Progenitor cell of endocrine pancreas (in vitro differentiated cells): ENCODE measurements at places on chromosomes 13 and 19.

DNA sequence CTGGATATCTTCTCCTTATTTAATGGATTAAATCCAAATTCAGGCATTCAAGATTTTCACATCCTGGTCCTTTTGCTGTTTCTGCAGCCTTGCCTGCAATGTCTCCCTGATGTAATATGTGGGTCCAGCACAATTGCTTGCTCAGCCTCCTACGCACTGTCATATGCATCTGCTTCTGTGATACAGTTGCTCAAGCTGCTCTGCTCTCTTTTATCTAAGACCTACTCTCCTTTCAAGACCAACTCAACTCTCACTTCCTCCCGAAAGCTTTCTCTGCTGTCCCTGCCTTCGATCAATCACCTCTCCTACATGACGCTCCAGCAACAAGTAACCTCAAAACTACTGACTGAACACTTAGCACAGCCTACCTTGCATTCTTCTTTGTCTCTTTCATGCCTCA, 138.2 kb downstream of the DCLK1 start:
- no peak for DNase-seq

GRCh38 chr13:75202981-75203380, 279.0 kb downstream of the TBC1D4 start:
- no peak for DNase-seq

DNA sequence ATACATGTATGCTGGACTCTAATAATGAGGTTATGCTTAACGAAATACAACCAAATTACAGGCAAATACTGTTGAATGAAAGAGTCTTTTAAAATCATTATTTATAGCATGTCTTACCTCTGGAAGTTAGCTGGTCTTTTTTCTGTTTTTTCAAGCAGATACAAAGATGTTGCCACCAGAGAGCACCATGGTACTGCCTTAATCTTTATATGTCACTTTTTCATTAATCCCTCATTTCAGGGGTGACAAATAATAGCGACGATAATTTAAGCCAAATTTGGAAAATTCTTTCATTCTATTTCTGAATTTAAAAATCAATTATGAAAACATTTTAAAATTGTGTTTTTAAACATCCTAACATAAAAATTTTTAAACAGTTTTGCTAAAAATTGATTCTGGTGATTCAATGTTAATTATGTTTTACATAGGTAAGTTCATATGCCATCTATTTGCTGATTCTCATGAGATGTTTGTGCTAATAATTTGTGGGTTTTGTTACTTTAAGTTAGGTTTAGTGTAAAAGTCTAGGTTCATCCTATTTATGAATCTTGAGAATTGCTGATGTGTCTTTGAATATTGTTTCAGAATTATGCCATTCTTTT, 379.3 kb upstream of the SGCG start:
- DNase-seq: no peak

DNA sequence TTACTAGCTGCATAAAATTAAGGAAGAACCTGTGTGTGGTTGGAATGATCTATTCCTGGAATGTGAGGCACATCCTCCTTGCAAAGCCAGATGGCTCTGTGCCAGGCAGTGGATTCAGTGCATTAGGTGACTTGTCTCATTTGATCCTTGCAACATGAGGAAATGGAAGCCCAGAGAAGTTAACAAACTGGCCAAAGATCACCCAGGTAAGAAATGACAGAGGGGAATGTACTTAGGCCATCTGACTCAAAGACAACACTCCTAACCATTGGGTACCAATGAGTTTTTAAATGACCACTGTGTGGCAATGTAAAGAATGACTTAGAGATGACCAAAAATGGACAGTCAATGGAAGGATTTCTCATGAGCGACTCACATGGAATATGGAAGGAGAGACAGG, 114.2 kb upstream of the RXFP2 start:
- no peak for DNase-seq

DNA sequence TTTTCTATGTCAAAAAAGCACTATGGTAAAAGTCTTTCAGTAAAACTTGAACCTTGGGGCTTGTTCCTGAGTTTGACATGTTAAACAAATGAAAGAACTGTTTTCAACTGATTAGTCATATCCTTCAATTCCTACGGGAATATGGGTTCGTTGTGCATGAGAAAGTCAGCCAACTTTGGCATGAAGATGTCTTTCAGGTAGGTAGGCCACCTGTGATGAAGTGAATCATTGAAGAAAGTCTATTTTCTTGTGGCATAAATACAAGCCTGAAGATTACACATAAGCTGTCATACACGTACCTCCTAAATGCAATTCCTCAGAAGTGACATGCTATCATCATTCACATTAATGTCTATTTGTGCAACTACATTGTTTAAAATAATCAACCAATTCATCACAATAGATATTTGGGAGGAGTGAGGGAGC, 513.0 kb downstream of the IRS2 start:
- DNase-seq: no peak

DNA sequence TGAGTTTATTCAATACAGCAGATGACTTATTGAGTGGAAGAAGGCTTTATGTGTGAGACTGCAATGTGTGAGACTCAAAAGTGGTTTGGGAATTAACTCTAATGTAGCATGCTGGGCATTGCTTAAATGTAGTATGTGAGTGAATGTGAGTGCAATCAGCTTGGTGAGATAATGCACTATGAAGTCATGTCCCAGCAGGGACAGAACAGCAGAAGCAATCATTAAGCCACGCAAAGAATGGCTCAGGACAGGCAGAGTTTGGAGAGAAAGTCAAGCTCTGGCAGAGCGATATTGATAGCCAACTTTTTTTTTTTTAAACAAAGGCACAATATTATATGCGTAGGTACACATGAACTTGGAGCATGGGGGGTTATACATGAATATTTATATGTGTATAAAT, 597.7 kb downstream of the GPC6 start:
- DNase-seq: no peak

DNA sequence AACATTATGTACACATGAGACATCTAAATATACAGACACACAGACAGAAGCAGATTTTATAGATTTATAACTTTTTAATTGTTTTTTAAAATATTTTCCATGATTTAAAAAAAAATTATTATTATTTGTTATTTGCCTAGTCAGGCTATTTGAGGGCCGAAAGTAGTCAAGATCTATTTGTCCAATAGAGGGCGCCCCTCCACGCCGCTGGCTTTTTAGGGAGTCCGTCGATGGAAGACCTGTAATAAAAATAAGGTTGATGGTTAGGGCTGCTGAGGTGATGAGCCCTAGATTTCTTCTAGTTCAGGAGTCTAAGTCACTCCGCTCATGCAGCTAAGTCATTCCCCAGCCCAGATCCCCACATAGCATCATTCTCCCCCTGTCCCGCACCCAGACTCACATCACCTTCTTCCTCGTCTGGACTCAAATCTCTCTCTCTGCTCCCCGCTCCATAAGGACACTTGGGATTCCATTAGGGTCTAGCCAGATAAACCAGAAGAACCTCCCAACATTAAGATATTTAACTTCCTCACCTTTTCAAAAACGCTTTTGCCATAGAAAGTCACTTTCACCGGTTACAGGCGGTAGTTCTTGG, 33.9 kb upstream of the CEACAM21 start:
- no peak for DNase-seq

GRCh38 chr13:114062754-114063153, 69.7 kb downstream of the RASA3 start:
- no peak for DNase-seq

GRCh38 chr19:19642506-19643157, 825 bp downstream of the GMIP start:
- no peak for DNase-seq

DNA sequence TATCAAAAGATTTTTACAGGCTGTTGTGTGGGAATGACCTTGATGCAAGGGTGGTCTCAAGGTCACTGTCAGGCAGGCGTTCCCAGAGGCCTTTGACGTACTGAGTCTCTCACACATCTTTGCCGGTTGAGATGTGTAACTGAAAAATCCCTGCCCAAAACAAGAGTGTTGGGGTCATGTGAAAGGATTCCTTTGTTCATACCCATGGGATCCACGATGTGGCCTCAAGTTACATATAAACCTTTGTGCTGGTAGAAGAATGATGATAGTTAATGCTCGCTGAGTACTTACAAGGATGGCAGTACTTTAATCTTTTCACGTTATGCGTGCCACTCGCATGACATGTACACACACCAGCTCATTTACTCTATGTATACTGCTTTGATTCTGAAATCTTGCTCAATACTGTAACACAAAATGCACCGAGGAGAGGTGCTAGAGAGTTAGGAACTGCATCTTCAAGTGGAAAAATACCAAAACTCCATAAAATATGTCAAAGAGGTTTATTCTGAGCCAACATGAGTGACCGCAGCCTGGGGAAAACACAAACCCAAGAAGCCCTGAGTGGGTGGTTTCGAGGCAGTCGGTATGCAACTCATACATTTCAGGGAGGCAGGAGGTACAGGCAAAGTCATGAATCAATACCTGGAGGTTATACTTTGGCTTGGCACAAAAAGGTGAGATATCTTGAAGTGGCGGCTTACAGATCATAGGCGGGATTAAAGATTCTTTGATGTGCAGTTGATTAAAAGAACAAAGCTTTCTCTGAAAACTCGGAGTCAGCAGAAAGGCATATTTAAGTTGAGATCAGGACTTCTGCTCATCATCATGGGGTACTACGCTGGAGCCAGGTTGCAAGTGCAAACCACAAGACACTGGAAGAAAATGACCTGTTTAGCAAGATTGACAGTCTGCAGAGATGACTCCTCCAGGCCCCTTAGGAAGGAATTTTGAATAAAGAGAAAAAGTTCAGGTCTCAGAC, 87.4 kb upstream of the ARHGEF7 start:
- no peak for DNase-seq

DNA sequence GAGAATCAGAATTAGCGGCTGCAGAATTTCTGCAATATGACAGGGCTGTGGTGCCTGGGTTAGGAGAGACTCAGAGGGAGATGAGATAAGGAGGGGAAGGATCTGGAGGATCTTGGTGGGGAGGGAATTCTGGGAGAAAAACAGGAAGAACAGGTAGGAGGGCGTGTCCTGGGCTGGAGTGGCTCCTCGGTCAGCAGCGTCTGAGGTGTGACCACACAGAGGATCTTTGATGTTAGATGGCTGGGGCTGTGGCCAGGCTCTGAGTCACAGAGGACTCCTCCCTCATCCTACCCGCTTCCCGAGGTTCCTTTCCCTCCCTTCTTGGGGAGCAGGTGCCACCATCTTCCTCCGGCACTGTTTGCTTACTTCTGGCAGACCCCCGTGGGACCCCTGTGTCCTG, 6.4 kb upstream of the KLK6 start:
- no peak for DNase-seq

DNA sequence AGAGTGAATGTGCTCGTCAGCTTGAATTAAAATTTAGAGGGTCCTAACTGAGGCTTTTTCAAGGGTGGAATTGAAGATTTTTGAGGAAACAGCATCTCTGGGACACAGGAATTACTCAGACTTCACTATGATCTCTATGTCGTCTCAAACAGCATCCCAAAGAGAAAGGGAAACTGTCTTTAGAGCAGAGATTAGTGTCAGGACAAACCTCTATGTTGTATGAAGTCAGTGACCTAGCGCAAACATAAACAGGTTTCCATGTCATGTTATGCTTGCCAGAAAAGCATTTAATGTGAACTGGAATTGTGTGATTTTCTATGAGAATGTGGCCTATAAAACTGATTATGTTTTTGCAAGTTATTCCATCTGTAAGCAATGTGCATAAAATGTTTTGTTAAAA, 573.7 kb downstream of the GPC6 start:
- no peak for DNase-seq
